ENCODE measurements at places on chromosomes 13 and 19.
A peak's percentile ranks its signal among the peaks of the same experiment; 100 is the strongest.

DNA sequence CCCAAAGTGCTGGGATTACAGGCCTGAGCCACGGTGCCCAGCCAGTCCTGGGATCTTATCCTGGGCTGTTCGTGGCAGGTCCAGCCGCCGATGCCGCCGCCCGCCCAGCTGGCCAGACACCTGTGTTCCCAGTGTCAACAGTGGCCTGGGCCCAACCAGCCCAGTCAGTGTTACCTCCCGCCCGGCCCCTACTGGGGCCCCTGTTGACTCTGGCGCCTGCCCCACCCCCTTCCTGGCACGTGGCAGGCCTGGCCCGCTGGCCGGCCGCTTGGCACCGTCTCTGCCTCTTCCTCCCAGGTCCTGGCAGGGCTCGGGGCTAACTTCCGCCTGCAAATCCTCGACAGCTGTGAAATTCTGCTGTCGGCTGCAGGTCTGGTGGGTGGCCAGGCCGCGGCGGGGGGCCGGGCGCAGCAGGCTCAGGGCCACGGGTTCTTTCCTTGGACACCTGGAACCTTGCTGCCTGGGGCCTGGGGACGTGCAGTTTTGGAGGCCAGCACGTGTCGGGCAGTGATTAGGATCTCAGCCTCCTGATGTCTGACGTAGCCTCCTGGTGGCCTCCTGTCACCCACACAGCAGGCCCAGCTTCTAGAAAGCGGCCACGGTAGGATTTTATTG, 9.1 kb downstream of the ARID3A start:
- peak; percentile 91 for DNase-seq

DNA sequence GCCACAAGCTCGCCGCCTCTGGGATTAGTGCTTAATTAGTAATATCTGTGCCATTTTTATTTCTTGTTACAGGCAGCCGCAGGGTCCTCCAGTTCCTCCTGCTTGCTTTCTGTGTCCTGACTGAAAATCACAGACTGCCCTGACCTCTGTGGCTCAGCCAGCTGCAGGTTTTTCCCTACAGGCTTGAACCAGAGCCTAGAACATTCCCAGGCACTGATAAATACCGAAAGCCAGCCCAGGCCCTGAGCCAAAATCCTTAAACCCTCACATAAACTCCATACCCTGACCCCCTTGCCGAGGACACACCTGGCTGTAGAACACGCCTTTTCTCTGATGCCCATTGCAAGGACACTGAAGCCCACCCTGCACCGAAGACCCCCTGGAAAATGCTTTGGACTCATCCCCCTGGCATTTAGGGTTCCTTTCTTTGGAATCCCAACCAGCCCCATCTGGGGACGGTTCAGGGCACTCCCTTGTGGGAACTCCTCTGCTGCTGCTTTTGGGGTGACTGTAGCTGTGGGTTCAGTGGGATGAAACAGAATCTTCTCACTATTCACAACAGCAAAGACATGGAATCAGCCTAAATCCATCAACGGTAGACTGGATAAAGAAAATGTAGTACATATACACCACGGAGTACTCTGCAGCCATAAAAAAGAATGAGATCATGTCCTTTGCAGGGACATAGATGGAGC, 15.5 kb downstream of the DPP9 start:
- no peak for DNase-seq

GRCh38 chr13:61413572-61414535, 1.8 kb downstream of the PCDH20 start:
- DNase-seq = peak; percentile 65

DNA sequence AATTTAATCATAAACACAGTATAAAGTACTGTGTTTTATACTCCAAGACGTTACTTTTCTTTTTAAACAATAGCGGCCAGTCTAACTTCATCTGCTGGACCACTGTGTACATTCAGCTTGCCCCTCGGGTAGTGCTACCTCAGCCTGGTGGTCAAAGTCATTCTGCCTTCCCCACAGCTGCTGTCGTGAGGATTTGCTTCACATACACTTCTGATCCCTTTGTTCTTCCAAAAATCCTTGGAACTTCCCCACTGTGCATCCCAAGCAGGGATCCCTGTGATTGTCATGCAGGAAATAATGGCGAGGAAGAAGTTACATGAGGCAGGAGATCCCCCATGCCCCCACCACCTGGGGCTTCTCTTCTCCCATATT, 234.9 kb upstream of the STARD13 start:
- no peak for DNase-seq

DNA sequence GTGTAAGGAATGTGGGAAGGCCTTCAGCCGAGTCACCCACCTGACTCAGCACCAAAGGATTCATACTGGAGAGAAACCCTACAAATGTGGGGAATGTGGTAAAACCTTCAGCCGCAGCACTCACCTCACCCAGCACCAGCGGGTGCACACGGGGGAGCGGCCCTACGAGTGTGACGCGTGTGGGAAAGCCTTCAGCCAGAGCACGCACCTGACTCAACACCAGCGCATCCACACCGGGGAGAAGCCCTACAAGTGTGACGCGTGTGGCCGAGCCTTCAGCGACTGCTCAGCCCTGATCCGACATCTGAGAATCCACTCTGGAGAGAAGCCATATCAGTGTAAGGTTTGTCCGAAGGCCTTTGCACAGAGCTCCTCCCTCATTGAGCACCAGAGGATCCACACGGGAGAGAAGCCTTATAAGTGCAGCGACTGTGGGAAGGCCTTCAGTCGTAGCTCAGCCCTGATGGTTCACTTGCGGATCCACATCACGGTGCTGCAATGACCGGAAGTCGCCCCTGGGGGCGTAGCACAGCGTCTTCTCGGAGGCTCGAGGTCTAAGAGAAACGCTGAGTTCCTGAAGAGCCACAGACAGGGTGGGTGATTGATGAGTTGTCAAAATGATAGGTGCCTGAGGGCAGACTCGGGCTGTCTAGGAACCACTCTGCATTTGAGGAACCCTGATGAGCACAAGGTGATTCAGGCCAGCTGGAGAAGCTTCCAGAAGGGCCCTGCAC, 12.2 kb downstream of the ZSCAN22 start:
- no peak for DNase-seq

All from left forelimb (tissue), 1 donor.